ENCODE measurements at places on chromosomes 11 and 22.
A peak's percentile ranks its signal among the peaks of the same experiment; 100 is the strongest.

GRCh38 chr22:39446239-39446721 is 10.5 kb upstream of the MGAT3 start:
- no peak for DNase-seq

GRCh38 chr22:38655519-38656255 is 505 bp downstream of the FAM227A start:
- no peak for DNase-seq

DNA sequence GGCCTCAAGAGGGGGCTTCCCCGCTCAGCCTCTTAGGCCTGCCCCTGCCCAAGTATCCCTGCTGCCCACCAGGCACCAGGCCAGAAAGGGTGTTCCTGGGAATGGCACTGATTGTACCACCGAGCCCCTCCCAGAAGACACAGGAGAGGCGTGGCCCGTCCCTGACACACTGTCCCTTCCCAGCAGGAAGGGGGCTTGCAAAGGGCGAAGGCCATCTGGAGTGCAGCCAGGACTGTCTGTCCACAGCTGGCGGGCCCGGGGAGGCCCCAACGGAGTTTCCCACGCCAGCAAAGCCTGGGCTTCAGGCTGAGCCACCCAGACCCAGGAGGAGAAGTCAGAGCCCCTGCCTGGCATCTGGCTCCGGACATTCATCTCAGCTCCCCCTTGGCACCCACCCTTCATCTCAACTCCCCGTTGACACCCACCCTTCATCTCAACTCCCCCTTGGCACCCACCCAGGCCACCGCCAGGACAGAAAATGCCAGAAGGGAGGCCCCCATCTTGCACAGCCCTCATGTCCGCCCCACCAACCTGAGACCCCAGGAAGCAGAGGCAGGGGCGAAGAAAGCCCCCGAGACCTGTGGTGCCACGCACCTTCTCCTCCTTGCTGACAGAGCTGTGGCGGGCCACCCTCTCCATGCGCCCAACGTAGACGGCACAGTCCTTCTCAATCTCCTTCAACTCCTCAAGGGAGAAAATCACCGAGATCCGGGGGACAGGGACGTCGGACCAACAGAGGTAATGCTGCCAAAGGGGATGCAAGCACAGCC is 19.4 kb downstream of the TUBGCP6 start:
- no peak for DNase-seq

DNA sequence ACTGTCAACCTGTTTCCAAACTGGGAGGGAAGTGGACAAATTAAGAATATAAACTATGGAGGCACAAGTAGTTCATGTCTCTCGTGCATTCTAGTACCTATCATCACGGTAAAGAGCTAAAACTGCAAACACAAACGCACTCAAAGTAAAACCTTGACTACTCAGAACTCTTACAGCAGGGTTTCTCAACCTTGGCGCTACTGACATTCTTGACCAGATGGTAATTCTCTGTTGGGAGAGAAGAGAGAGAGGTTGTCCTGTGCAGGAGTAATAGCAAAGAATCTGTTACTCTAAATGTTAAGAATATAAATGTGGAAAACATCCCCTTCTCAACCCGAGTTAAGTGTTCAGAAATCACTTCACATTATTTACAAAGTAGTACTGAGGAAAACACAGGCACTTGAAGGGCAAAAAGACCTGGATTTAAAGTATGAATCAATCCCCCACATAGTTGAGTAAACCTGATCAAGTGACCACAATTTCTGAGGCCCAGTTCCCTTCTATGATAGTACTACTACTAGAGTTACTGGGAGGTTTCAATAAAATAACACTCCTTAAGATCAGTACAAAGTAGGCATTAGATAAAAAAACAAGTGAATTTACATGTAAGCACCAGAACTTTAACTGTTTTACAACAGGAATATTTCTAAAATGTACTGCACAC is 73.1 kb upstream of the ARHGAP32 start:
- DNase-seq, result no peak

- DNase-seq, result no peak
These were observed 448.0 kb upstream of the FAT3 start for GRCh38 chr11:91776655-91777054.

DNA sequence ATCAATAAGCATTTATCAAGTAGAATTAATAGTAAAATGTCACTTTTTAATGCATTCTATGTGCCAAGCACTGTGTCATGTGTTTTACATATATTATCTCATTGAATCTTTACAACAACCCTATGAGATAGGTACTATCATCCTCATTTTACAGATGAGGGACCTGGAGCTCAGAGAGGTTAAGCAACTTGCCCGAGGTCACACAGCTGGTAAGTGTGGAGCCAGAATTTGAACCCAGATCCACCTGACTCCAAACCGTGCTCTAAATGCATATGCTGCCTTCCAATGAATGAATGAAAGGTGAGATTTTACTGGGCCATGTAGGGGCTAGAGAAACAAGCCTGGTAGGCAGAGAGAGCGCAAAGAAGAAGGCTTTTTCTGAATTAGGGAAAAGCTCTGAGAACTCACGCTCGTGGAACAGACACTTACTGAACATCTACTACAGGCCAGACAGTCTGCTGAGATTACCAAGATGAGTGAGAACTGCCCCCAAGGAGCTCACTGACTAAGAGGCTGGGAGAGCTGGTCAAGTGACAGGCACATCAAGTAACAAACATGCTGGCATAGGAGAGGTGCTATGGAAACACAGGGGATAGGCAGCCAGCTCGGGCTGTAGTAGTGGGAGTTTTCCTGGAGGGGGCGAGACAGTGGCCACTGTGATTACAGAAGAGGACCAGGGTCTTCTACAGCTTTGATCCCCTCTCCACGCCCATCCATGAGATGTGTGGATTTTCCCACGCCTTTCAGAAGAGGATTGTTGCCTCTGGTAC is 4.4 kb downstream of the ABCG4 start:
- no peak for DNase-seq

- DNase-seq, result no peak
These were observed 1246.1 kb upstream of the TENM4 start for GRCh38 chr11:80686889-80687288.

DNA sequence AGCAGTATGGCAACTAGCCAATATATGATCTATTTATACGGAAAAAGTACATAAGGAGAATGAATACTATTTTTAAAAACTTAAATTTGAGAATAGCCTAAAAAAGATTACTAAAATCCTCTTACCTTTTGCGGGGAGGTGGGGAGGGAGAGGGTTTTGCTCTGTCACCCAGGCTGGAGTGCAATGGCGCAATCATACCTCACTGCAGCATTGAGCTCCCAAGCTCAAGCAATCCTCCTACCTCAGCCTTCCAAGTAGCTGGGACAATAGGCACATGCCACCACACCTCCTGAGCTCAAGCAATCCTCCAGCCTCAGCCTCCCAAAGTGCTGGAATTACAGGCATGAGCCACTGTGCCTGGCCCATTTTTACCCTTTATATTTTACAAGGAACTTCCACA is 82.0 kb downstream of the TTC28 start:
- DNase-seq, result no peak

GRCh38 chr11:64009710-64010109 is 23.5 kb downstream of the OTUB1 start:
- DNase-seq, result no peak

DNA sequence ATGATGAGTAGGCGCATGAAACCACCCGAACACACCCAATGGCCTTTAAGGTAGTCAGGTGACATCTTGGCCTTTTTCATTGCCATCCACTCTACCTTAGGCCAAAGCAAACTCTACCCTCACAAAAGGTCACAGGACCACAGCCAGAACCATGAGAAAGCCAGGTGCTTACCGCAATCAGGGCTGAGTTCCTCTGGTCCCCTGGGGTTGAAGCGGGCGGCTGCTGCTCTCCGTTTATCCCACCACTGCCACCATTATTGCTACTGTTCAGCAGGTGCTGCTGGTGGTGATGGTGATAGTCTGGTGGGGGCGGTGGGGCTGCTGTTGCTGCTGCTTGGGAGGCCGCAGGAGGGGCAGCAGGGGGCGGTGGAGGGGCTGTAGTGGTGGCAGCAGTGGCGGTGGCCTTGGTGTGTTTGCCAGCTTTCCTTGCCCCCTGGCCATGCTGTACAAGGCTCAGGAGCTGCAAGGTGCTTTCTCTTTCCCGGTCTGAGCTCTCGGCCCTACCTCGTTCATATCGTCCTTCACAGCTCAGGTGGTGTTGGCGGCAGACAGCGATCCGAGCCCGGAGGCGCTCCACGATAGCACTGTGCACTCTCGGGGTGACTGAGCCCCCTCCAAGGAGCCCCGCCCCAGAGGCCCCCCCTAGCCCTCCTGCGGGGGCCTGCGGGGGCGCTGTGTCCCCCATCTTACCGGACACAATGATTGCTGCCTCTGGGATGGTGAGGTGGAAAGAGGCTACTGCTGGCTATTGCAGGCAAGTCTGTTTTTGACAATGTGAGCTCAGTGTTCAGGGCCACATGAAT is 1.6 kb downstream of the MAML2 start:
- peak; percentile 78 for DNase-seq

- DNase-seq, result no peak
These were observed 28.1 kb downstream of the DRD4 start for GRCh38 chr11:665062-665703.

DNA sequence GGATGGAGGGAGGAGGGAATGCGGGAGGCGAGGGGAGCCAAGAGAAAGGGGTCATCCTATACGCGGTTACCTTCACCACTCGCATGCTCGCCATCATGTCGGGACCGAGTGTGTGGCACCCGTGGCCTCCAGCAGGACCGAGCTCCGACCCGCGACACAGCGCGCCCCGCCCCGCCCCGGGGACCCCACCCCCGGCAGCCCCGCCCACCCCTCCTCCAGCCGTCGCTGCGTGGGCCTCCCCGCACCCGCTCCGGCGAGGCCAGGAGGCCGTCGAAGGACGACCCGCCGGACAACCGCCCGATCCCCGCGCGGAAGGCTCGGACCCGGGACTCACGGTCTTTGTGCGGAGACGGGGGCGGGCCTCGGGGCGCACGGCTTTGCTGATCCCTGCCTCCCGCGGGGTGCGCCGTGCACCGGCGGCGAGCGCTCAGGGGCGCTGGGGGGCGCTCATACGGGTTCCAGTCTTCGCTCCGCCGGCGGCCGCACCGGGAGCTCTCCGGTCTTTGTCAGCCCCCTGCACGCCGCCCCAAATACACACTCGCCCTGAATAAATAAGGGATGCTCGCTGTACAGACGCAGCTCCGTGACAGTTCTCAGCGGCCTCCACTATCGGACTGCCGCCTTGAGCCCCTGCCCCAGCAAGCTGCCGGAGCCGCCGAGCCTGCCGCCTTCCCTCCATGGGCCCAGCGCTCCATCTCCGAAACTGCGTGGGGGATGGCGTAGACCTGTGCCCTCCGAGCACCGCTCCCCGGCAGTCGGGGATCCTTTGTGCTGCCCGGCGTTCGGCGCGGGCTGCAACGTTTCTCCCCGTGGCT is at the start of gene UBE2L6:
Gene UBE2L6, minus strand, starts transcription at position 158 of the 815 bp plus-strand sequence. Its CDS starts 61 bp downstream, at position 97.
- DNase-seq, result peak; percentile 68

- DNase-seq, result no peak
These were observed 37.7 kb upstream of the ADORA2A start for GRCh38 chr22:24389680-24390079.

GRCh38 chr22:29300807-29301601 is 5.4 kb upstream of the GAS2L1 start:
- no peak for DNase-seq

DNA sequence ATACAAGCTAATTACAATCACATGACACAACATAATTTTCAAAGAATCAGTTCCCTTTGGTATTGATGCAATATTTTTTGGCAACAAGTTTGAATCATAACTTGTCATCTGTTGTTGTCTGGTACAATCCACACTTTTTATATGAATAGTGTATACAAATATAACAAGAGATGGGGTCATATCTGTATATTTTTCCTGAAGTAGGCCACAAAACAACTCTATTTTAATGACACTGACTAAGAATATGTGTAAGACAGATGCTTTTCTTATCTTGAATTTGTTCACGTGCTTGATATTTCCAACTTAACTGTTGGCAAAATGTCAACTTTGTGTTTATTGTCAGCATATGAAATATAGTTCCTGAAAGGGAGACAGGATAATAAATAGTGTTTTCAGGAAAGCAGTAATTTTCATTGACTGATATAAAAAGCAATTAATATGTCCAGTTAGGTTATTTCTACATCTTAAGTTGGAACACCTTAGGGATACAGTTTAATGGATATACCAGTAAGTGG is 27.9 kb downstream of the NOX4 start:
- no peak for DNase-seq

DNA sequence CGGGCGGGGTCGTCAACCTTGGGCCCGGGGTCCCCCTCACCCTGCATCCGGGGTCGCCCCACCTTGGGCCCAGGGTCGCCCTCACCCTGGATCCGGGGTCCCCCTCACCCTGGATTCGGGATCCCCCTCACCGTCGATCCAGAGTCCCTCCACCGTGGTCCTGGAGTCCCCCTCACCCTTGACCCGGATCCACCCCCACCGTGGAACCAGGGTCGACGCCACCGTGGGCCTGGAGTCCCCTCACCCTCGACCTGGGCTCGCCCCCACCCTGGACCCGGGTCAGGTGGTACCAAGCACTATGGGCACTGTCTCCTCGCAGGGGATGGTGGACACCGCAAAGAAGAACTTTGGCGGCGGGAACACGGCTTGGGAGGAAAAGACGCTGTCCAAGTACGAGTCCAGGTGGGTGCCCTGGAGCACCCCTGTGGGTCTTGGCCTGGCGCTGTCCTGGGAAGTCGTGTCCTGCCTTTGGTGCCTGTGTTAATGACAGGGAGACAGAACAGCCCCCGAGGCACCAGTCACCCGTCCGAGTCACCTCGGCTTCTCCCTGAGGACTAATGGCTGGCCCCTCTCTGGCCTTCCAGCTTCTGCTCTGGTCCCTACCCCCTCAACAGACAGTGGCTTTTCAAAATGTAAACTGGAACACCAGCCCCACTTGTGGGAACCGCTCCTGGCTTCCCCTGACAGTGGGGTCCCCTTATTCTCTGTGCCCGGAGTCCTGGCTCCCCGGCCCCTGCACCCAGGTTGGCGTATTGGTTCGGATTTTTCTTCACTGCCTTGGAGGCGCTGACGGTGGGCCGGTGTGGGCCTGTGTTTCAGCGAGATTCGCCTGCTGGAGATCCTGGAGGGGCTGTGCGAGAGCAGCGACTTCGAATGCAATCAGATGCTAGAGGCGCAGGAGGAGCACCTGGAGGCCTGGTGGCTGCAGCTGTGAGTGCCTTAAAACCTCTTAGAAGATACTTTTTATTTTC is 762 bp downstream of the CRELD2 start:
- DNase-seq, result no peak

DNA sequence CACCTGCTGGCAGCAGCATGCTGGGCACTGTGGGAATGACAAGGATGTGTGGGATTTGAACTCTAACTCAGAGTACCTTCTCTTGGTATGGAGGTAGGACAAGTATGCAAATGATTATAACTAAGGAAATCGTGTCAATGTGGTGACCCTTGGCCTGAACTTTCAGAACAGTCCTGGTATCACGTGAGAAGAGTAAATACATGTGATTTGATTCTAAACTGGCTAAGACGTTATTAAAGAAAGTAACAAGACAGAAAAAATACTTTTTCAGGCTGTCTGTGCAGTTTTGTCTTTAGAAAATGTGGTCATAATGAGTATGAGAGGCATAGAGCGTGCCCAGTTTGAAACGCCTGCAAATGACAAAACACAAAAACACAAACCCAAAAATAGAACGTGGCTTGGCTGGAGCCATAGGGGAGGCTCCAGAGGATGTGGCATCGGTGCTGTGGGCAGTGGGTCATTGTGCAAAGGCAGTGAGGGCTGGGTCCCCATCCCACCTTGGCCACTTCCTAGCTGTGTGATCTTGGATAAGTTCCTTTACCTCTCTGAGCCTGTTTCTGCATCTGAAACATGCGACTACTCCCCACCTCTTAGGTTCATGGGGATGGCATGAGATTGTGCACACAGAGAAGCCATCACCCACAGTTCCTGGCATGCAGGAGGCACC is 18.4 kb upstream of the IL2RB start:
- peak; percentile 61 for DNase-seq

GRCh38 chr11:1041936-1042608 is 5.6 kb upstream of the MUC6 start:
- no peak for DNase-seq
